CD4-positive, alpha-beta memory T cell (primary cell): ENCODE measurements at places on chromosomes 5 and 9.

DNA sequence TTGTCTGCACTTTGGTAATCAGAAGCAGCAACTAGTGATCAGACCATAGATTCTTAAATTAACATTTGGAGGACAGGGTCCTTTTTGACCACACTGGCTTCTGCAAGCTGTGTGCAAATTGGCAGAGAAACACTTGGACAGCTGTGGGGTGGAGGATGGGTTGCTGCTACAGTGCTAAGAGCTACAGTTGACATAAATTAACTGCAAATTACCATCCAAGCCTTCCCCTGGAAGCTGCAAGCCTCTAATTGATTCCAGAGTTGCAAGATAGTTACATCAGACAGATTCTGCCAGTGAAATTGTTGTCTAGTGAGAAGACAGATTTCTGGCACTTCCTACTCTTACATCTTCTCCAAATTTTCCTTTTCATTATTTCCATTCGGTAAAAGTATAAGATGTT, 517.7 kb downstream of the DIRAS2 start:
- no peak for DNase-seq

DNA sequence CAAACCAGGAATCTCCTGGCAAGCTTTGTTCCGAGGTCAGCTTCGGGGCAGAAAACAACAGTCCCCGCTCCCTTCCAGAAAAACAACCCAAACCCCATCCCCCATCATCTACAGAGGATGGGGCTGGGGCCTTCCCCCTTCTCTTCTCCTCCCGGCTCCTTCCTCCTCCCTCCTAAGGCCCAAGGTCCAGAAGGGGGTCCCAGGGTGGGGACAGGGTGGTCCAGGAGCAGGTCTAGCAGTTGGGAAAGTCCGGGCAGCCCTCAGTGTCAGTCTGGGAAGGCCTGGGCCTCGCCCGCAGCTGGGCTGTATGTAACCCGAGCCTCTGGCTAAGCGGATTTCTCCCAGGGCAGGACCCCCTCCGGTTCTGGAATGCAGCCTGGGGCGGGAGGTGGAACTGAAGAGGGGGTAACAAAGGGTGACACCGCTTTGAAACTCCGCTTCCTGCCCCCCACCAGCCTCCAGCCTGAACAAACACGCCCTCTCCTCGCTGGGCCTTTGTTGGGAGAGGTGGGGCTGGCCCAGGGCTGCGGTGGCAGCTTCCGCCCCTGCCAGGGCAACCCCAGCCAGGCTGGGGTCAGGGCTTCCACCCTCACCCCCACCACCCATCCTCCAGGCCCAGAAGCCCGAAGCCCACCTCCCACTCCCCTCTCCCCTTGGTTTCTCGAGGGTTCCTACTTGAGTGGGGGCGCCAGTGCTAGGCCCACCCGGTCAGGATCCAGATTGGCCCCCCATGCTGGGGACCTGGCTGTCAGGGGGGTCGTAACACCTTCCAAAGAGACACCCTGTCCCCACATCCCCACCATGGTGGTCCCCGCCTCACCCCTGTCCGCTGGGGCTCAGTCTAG, 63.5 kb downstream of the C9orf50 start:
- no peak for DNase-seq

GRCh38 chr5:137831526-137831925, 36.1 kb upstream of the MYOT start:
- no peak for DNase-seq

DNA sequence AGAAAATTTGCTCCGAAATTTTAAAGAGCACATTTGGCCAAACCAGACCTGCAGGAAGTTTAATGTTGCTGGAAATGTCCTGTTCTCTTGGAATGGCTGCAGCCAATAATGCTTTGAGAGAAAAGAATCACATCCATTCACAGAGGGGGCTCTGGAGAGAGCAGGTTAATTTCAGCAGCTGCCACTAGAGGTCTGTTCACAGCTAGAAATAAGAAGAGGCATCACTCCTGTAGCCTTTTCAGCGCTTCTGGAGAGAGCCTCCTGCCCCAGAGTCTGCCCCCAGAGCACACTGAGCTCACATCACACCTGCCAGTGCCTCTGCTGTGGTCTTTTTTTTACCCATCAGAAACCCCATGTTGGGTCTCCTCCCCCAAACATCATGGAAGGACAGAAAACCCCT, 124.8 kb upstream of the RAD23B start:
- no peak for DNase-seq

GRCh38 chr5:134851307-134851923, 5.6 kb downstream of the C5orf24 start:
- no peak for DNase-seq

- no peak for DNase-seq
Observed at GRCh38 chr9:29773676-29774075, 2200.4 kb upstream of the C9orf72 start.

DNA sequence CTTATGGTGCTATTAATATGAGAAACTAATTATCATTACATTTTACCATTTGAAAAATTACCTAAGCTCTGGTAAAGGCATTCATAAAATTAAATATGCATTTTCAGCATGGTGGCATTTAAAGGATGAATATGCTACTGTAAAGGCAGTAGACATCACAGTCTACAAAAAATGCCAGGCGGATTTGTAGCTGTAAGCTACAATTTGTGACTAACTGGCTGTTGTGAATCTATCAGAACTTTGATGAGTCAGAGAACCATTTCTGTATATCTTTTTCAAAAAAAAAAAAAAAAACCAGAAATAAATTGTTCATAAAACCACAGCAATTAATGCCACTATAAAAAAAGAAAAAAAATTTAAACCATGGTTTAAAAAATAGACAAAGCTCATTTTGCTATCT, 186.3 kb downstream of the NFIB start:
- no peak for DNase-seq

DNA sequence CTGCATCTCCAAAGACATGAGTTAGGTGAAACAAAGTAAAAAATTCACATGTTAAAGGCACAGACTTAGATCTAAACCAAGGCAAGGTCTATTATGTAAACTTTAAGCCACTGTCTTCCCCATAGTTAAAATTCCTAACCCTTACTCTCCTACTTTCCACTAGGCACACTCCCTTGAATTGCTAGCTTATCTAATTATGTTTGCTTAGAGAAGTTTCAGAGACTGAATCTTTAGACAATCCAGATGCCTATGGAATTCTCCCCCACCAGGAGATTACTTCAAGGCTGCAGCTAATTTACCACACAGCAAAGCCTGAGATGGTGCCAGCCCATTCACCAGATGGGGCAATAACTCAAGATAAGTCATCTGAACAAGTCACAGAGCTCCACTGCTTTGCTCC, 803.1 kb upstream of the COX7C start:
- DNase-seq: no peak

DNA sequence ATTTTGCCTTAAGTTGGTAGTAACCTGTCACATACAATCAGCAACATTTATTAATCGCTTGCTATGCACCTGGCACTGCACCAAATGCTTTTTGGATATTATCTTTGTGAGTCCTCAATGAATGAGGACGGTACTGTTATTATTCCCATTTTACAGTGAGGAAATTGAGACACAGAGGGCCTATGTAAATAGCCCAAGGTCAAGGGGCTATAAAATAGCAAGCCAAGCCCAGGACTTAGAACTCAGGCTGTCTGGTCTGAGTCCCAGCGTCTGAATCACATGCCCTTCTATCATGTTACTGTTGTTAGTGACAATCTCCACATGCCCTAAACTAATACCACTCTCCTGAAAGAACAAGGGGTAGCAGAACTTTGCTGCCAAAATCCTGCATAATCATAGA, 60.0 kb downstream of the ERAP1 start:
- DNase-seq: no peak

DNA sequence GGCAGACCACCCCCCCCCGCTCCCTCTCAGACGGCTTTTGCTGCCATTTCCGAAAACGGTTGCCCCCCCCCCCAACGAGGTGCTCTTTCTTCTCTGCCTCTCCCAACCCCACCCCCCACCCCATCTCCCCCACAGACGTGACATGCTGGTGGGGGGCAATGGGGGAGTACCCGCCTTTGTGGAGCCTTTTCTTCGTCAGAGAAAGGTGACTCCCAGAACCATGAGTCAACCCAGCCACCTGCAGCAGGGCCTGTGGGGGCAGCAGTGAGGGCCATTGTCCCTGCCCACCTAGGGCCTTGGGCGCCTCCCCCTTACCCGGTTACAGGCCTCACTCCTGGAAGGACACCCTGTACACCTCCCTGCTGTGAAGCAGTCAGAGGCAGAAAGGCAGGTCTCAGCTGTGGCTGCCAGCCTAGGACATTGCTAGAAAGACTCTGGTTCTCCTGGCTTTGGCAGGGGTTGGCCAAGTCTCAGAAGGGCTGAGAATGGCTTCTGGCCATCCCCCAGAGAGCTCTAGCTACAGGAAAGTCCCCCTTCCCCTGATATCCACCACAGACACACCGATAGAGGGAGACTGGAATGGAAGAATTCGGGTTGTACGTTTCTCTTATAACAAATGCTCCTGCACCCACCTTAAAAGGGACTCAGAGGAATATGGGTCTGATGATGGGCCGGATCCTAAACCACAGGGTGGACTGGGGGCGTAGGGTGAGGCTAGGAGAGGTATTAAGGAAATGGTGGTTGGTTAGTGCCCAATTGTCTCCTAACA, 2.2 kb downstream of the DNAJB5 start:
- peak; percentile 41 for DNase-seq

GRCh38 chr9:80094176-80094771, 522.5 kb downstream of the TLE4 start:
- no peak for DNase-seq

- DNase-seq: no peak
Observed at GRCh38 chr5:148206620-148207019, 3.8 kb downstream of the SPINK6 start.
